ENCODE measurements at places on chromosomes 12 and 14.

GRCh38 chr12:49368240-49368600 is 958 bp downstream of the SPATS2 start:
- DNase-seq, result no peak

- no peak for DNase-seq
Observed at GRCh38 chr14:50051106-50051505, 65.3 kb downstream of the VCPKMT start.

- DNase-seq, result peak; percentile 54
Observed at GRCh38 chr14:97177016-97177415, 379.8 kb downstream of the VRK1 start.

GRCh38 chr12:8038659-8039114 is 6.2 kb downstream of the FOXJ2 start:
- DNase-seq, result peak; percentile 86

- DNase-seq, result no peak
Observed at GRCh38 chr12:102961466-102961855, 4.0 kb downstream of the ASCL1 start.

DNA sequence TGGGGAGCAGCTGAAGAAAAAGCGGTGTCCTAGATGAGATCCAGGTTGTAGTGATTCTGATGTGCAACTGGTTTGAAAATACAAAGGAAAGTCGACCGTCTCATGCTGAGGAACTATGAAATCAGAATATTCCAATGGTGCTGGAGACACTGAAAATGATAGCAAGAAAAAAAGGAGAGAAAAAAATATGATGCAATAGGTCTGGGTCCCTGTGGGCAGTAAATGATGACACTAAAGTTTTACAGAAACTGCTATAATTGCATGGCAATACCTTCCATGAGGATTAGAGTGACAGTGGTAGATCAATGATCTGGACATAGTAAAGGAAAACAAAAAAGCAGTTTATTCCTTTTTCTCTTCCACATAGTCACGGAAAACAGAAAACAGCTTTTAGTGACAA is 2.3 kb downstream of the PYM1 start:
- no peak for DNase-seq

DNA sequence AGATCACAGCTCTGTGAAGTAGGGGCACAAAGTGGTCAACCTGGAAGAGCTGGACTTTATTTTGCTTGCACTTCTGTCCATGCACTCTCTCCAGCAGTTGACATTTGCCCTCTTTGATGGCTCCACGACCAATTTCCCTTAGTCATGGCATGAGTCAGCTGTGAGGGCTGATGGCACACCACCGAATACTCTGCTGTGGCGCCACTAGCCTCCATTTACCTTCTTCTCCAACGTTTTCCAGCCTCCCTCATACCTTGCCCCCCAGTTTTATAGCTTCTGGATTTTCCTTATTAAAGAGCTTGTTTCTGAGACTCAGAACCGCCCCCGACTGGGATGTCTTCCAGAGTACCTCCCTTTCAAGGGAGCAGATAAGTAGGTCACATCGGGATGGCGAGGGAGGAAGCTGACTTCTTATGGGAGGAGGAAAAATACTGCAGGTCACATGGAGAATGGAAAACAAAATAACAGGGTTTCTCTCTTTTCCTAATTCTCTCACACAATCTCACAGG is 17.6 kb downstream of the NINJ2 start:
- peak; percentile 37 for DNase-seq

DNA sequence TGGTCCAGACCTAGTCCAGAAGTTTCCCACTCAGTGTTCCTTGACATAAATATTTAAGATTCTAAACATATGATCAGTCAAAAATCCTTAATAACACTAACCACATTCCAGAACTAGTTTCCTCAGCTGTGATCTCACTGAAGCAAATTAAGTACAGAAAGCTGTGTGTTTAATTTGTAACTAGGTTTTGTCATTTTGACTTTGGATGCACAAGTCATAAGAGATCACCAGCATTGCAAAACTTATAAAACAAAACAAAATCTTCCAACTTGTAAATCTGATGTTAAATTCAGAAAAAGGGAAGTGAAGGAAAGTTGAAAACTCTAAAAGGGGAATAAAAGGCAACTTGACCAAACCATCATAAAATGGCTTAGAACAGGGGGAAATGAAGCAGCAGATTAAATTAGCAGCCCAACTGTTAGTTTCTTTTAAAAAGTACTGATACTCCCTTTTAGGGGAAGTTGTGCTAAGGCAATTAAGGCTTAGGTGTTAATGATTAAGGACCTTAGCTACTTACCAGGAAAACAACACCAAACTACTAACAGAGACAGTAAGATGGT is 56.6 kb downstream of the SH2B3 start:
- no peak for DNase-seq

DNA sequence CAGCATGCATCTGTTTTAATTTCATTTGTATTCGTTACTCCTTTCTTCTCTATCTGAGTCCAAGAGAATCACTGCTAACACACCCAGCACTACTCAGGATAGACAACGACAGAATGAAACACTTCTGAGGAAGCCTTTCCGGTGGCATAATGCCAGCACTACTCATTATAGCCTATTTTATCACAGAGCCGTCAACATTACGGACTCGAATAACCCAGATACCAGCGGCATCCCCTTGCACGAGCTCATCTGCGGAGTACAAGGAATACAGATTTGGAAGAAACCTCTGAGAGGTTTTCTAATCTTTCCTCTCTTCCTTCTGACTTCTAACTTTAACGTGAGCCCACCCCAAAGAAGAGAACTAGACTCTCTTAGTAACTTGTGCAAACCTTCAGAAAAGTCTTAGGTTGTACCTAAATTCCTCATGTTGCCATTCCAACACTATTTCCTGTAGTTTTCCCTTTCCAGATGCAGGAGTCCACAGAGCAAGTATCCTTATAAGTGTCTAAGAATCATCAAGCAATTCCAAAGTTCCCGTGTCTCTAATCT is 248.1 kb downstream of the APAF1 start:
- no peak for DNase-seq

DNA sequence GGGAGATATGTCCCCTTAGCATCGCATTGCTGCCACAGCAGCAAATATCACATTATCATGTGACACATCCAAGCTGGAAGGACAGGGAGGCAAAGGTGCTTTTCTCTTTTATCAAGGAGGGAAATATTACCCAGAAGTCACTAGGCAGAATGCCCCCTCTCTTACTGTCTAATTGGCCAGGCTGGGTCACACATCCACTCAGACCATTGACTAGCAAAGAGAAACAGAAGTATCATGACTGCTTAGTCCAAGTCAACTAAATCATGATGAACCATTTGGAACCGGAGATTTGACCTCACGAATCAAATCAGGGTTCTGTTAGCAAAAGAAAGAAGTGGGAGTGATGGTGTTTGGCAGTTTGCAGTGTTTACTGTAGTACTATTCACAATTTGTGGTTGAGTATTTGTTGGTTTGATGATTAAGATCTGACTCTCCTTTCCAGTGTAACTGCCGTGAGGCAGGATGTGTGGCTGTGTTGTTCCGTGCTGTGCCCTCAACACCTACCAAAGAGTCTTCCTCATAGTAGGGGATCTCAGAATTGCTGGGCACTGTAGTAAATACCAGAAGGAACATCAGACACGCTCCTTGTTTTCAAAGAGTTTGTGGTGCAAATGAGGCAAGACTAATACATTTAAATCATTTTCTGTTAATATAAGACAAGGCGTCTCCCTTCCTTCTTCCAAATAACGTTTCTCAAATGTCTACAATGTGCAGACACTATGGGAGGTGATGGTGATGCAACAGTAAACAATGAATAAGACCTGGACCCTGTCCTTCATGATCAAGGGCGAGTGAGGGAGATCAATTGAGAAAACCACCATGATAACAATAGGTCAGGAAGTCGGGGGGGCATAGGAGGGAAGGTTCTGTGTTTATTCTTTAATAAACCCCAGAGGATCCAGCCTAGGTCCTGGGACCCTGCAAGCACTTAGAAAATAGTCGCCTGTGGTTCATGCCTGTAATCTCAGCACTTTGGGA is 194.4 kb upstream of the CRY1 start:
- peak; percentile 33 for DNase-seq

DNA sequence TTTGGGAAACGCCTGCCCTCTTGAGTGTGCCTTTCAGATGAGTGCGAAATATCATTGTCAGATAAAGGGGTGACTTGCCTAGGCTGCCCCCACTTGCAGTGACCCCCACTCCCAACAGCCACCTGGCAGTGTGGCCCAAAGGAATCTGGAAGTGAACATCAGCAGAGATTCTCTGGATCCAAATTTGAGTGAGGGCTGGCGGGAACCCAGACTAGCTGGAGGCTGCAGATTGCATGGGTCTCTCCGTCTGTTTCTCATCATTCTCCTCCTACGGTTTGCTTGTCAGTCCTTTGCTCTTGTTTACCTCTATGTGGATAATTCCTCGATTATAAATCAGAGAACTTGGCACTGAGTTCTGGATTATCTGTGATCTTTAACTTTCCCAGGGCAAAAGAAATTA is 280.8 kb downstream of the ZFP36L1 start:
- DNase-seq, result no peak

DNA sequence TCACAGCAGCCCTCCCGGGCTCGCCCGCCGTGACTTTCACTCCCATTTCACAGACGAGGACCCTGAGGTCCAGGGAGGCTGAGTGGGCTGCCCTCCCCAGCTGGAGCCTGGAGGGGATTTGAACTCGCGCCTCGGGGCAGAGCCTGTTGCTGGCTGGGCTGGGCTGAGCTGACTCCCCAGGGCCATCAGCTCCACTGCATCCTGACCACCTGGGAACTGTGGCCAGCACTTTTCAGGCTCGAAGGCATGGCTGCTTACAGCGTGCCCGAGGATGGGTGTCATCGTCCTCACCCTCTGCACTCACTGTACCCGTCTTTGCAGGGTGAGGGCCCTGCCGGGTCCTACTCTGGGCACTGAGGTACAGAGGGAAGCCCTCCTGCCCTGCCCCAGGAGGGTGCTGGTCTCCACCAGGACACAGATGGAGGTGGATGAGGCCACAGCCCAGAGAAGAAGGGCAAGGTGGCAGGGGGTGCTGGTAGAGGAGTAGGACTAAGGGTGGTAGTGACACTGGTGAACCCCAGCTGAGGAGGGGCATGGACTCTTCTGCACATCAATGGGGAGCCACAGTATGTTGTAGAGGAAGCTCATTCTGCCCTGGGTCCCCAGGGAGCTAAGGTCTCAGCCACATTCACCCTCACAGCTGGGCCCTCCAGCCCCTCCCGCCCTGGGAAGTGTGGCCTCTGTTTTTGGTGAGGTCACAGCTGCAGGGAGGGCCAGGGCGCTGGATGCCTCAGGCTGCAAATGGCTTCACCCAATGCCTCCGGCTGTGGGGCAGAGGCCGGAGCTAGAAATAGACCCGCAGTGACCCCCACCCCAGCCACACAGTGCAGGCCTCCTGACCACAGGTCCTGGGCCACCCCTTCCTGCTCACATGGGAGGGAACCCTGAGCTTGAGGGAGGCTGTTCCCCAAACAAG is 365.1 kb upstream of the SFSWAP start:
- DNase-seq, result no peak

DNA sequence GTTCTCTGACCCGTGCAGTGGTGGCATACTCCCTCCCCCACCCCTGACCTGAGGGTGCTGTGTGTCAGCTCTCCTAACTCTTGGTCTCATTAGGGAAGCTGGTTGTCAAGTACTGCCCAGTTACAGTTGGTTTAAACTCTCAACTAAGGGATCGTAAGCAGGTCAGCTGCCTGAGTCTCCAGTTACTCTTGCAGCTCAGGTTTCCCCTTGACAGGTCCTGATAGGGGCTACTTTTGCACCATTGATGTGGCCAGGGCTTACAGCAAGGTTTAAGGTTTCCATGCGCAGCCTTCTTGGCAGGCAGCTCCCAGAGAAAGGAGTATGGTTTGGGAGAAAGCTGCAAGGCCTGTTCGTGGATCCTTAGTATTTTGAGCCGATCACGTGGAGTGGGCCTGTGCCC is 74.5 kb downstream of the ETV6 start:
- no peak for DNase-seq

All from H4 (cell line).